ENCODE measurements at places on chromosomes 7 and 10.

GRCh38 chr10:133157662-133158436 is 2.2 kb upstream of the KNDC1 start:
- DNase-seq: no peak

DNA sequence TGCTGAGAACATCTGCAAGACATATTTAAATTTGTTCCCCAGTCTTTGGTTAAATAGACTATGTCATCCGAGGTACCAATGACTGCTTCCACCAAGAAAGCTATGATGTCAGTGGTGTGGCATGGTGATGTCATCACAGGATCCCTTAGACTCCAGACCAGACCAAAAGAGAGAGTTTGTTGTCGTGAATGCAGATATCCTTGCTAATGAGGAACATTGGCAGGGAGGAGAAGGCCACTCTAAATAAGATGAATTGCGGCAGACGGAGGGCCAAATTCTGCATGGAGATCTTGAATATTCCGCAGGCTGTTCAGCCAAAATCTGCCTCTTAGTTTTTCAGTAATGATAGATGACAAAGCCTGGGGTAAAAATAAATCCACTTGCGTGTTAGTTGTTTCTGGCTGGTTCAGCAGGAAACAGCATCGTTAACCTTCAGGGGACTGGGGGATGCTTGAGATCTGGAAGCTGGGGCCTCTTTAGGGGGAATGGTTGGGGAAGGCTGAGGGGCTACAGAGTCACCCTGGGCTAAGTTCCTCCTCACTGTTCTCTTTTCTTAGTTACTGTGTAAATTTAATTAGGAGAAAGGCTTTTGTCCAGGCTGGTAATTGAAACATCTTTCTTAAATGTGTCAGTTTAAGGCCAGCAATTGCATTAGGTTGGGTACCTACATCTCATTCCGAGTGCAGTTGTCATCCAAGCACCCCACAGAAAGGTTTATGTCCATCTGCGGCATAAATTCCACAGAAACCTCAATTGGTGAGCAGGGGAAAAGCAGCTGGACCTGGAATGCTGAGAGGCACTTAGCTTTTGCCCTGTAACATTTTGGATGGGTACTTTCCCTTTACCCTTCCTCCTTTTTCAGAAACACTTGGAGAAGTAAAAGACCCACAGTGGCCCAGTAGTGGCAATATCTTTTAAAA is 11.6 kb upstream of the CAMK1D start:
- peak; percentile 10 for DNase-seq

DNA sequence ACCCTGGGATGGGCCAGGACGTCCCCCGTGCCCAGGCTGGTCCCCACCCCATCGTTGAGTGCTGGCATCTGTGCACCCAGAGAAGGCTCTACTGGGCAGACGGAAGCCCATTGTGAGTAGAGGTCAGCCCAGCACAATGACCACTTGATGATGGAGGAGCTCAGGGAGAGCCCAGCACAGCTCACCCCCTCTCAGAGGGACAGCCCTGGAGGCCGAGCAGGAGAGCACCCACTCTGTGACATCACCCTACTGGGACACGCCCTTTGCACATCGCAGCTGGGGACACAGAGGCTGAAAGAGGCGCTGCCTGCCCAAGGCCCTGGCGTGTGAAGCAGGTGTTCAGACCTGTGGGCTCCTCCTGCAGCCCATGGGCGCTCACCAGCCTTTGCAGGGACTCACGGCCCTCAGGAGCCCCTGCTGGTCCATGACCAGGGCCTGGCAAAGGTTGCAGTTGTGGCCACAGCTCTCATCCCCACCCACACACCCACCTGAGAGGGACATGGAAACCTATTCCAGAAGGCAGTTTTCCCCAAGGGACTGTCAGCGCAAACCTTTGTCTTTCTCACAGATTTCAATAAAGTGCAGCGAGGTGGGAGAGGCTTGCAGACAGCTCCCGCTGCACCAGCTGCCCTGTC is 67.2 kb upstream of the PPP2R2D start:
- DNase-seq: no peak

GRCh38 chr7:136049117-136049516 is 72.0 kb upstream of the MTPN start:
- DNase-seq: no peak

DNA sequence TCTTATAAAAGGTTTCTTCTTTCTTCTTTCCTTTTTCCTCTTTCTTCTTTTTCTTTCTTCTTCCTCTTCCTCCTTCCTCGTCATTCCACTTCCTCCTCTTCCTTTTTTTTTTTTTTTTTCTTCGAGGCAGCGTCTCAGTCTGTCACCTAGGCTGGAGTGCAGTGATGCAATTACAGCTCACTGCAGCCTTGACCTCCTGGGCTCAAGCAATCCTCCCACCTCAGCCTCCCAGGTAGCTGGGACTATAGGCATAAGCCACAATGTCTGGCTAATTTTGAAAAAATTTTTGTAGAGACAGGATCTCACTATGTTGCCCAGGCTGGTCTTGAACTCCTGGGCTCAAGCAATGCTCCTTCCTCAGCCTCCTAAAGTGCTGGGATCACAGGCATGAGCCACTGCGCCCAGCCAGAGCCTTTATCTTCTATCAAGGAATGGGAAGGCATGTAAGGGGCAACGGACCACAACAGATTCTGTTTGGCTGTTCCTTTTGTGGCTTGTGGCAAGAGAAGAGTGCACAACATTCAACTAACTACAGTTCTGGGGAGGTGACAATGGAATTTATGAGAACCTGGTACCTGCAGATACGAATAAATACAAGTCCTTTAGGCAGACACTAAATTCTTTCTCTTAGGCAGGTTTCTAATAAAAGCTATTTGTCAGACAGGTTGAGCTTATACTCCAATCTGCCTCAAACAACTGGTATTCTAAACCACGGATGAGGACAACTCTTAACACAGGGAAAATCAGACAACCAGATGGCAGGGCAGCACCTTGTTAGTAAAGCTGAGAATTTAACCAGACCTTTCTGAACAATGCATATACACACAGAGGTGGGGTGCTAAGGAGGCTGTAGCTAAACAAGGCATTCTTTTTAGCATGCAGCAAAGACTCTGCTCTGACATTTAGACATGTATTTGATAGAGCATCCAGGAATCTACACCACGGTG is 100.3 kb downstream of the DOCK4 start:
- no peak for DNase-seq

DNA sequence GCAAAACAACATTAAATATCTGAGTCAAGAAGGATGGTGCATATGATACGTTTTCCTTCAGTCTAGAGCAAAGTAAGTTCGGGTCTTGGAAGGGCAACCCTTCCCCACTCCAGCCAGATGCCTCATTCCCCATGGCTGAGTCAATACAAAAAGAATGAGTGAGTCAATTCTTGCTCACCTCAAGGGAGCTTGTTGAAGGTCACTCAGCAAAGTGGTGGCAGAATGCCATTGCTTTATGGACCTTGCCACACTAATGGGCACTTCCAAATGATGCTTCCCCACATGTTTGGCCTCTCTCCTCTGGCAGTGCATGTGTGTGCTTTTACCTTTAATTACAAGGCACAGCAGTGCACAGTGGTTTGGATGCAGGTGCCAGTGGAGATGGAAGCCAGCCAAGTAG is 296.5 kb downstream of the SORCS3 start:
- DNase-seq: peak; percentile 57

DNA sequence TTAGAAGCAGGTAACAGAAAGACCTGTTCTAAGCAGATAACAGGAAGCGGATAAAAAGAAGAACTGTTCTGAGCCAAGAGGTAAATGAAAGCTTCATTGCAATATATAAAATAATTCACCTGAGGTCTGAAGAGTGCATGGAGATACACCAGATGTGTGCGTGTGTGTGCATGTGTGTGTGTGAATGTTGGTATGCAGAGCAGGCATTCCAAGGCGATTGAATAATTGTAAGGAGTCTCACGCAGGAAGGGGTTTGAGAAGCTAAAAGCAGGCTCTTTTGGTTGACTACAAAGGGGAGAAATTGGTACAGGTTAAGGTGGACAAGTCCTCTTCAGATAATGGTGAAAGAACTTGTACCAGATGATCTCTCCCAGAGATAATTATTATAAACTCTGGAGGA is 450.6 kb downstream of the DNAJB9 start:
- DNase-seq: no peak
